ENCODE measurements at places on chromosomes 16 and 17. TPM values are rescaled to one million over a fixed set of nuclear protein-coding genes. Genes with fewer than 3 reads are reported as not detected.

SLC22A31 gene
- 11.1 TPM for total RNA-seq

GRCh38 chr17:72135546-72136325, 14.9 kb downstream of the SOX9 start:
- H3K36me3 ChIP-seq = no peaks in the 10 kb centered on the region
- DNase-seq = no peak
- no peak overlapping the region for H3K4me3 ChIP-seq
- no peaks in the 10 kb centered on the region for H3K4me1 ChIP-seq
- no peaks in the 10 kb centered on the region for H3K27me3 ChIP-seq

ACSM2A gene
- not detected for total RNA-seq

P2RX1 gene
- 0.19 TPM for total RNA-seq

- H3K4me3 ChIP-seq = no peak overlapping the region
- no peaks in the 10 kb centered on the region for H3K4me1 ChIP-seq
- no peak for DNase-seq
- no peaks in the 10 kb centered on the region for H3K27me3 ChIP-seq
- no peaks in the 10 kb centered on the region for H3K36me3 ChIP-seq
- no peak overlapping the region for H3K27ac ChIP-seq
These were observed 203.5 kb downstream of the CEP112 start for GRCh38 chr17:65988451-65988850.
